Activated CD4-positive, alpha-beta T cell treated with anti-CD3 and anti-CD28 coated beads, Interleukin-2, amount 10 ng/mL, durations not matched to agents 24 days and 14 days (primary cell): ENCODE measurements at places on chromosomes 1 and 21. TPM values are rescaled to one million over a fixed set of nuclear protein-coding genes. Genes with fewer than 3 reads are reported as not detected.
A peak's percentile ranks its signal among the peaks of the same experiment; 100 is the strongest.

DNA sequence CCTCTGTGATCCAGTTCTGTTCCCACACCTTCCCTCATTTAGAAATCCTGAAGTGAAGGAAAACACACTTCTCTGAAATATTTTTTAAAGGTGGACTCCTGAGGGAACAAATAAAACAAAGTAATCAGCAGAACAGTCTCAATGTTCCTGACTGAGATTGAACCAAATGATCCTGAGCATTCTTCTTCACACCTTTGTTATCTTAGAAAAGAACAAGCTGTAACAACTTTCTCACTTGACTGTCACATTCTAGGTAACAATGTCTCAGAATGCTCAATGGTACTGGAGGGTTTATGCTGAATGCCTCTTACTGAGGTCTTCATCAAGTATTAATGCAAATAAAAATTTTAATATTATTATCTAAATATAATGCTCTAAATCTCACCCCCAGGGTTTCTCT is 40.4 kb upstream of the RGS2 start:
- no peak for DNase-seq

- DNase-seq = no peak
These were observed 31.3 kb downstream of the XKR8 start for GRCh38 chr1:27990920-27991537.

DNA sequence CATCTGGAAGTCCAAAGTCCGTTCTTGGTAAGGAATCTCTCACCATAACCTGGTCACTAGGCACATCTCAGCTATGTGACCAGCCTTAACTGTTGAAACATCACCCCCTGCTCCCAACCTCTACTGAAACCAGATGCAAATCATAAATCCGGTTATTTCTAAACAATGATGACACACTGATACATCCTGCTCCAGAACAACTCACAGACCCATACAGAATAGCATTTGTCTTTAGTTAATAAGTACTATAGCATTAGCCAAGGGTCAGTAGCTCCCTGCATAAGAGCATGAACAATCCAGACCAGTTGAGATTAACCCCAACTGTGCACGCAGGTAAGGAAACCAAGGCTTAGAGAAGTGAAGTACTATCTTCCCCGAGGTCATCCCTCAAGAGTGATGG is 38.0 kb upstream of the KCTD3 start:
- DNase-seq = no peak

- no peak for DNase-seq
These were observed 10.8 kb downstream of the ZBTB8OS start for GRCh38 chr1:32639489-32640075.

GRCh38 chr1:229888561-229889001 is 178.5 kb upstream of the GALNT2 start:
- DNase-seq = peak; percentile 29

- DNase-seq = no peak
These were observed 12.0 kb upstream of the DUSP12 start for GRCh38 chr1:161737625-161738024.

- DNase-seq = peak; percentile 88
These were observed 6.0 kb downstream of the FCRLB start for GRCh38 chr1:161727256-161727924.

- DNase-seq = no peak
These were observed 392.5 kb upstream of the PTBP2 start for GRCh38 chr1:96329121-96329520.

The LCE2C gene
- total RNA-seq = not detected in 2 replicates
